ENCODE measurements at places on chromosomes 16 and 17.

DNA sequence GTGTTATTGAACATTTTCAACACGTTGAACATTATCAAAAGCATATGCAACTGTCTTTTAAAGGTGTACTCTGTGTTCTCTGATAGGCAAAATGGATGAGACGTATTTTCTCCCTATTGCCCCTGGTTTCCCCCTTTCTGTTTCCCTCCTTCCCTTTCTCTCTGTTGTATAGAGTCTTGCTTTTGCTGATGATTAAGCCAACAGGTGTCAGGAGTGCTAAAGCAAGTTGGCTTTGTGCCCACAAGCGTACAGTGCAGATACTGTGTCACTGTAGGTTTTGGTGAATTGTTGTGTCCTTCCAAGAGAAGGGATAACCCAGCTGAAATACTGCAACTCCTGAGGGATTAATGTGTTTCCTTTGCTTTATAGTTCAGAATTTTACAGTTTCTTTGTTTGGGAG is 74.4 kb downstream of the COX10 start:
- DNase-seq: no peak

- peak; percentile 51 for DNase-seq
These were observed 29.1 kb downstream of the AKAP1 start for GRCh38 chr17:57114085-57114673.

DNA sequence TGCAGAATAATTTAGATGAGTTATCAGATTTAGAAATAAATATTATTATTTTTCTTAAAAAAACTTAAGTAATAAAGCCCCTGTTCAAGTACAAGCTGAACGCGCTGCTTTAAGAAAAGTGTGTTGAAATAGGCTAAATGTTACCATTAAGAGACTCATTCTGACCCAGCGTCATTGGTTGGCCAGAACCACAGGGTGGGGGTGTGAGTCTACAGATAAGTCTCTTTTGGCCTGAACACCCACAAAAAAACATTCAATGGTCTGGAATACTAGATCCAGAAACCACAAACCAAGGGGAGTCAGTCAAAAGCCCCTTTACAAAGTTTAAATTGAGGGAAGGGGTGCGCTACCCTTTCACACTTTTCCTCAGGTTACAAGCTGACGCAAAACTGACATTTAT is 776.1 kb downstream of the KCNJ2 start:
- DNase-seq: no peak

DNA sequence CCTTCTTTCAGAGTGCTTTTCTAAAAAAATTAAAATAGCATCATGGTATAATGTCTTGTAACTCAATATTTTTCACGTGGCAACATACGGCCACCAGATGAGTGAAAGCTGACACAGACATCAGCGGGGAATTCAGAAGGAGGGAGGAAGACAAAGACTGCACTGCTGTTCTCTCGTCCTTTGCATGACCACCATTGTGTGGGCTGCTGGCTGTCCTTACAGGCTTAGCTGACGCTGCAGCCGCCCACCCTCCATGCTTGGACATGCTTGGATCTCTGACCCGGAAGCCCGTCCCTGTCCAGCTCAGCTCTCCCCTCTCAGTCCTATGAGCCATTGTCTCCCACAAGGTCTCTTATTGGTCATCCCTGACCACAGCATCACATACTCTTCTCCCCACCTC is 11.4 kb upstream of the MLYCD start:
- DNase-seq: no peak

GRCh38 chr17:56891751-56892150 is 22.1 kb downstream of the TRIM25 start:
- no peak for DNase-seq

- no peak for DNase-seq
These were observed 30.1 kb downstream of the PGS1 start for GRCh38 chr17:78408476-78409050.

- DNase-seq: no peak
These were observed 193.9 kb upstream of the PIRT start for GRCh38 chr17:11031787-11032186.

DNA sequence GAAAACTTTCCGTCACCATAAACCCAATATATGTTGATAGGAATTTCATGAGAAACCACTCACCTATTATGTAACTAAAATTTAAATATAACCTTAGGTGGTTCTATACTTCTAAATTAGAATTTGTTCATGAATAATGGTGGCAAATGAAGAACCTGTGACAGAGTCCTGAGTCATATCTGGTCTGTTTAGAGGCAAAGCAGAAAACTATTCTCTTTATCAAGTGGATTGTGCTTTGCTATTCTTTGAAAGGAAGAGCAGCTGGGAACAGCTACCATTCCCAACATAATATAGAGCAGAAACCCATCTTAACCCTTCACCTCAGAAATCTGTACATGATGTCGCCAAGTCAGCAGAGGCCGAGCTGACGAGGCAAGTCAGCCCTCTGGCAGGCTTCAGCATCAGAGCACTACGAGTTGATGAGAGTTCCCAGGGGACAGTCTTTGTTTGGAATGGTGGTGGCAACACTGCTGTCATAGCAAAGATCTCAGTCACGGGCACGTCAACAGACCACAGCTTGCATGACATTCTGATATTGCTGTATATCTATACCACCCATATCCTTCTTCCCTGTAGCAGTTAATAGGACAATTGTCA is 631.9 kb upstream of the CA10 start:
- no peak for DNase-seq

GRCh38 chr17:14579716-14580115 is 278.8 kb downstream of the HS3ST3B1 start:
- no peak for DNase-seq

- peak; percentile 75 for DNase-seq
These were observed at the start of gene NRN1L for GRCh38 chr16:67884684-67885083. Gene NRN1L, plus strand, starts transcription at chr16:67884885. Its CDS starts 19 bp downstream, at chr16:67884904.

- no peak for DNase-seq
These were observed 8.4 kb downstream of the SRL start for GRCh38 chr16:4233431-4233830.

GRCh38 chr16:4694642-4695451 is 1.5 kb downstream of the NUDT16L1 start:
- DNase-seq: no peak

GRCh38 chr16:15770512-15770911 is 86.3 kb downstream of the MYH11 start:
- no peak for DNase-seq

DNA sequence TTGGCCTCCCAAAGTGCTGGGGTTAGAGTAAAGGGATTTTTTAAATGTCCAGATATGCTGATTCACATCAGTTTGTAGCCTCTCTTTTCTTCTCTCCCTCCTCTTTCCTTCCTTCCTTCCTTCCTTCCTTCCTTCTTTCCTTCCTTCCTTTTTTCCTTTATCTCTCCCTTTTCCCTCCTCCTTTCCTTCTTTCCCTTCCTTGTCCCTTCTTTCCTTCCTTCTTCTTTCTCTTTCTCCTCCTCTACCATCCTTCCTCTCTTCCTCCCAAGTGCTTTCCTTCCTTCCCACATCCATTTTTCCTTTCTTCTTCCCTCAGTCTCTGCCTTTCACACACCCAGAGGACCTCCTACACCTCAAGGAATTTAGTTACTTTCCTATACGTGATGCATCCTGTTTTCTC is 671.8 kb downstream of the HS3ST4 start:
- no peak for DNase-seq

Measured in neuronal stem cell (in vitro differentiated cells).